Activated CD4-positive, CD25-positive, alpha-beta regulatory T cell treated with anti-CD3 and anti-CD28 coated beads, Interleukin-2, amount 50 U/mL, for 24 hours (primary cell): ENCODE measurements at places on chromosomes 11 and 22.
A peak's percentile ranks its signal among the peaks of the same experiment; 100 is the strongest.

- ATAC-seq: no peak
Observed at GRCh38 chr11:119828006-119828405, 99.0 kb upstream of the NECTIN1 start.

DNA sequence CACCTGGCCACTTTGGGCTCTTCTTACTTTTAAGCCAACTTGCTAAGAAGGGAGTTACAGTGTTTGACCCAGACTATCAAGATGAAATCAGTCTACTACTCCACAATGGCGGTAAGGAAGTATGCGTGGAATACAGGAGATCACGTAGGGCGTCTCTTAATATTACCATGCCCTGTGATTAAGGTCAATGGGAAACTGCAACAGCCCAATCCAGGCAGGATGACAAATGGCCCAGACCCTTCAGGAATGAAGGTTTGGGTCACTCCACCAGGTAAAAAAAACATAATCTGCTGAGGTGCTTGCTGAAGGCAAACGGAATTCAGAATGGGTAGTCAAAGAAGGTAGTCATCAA lies 1.0 kb upstream of the YPEL4 start:
- no peak for ATAC-seq

- peak; percentile 42 for ATAC-seq
Observed at GRCh38 chr22:39446239-39446721, 10.5 kb upstream of the MGAT3 start.

GRCh38 chr22:36017651-36018091 lies 11.0 kb downstream of the RBFOX2 start:
- ATAC-seq: no peak

GRCh38 chr11:131609337-131609736 lies 238.9 kb downstream of the NTM start:
- ATAC-seq: no peak

GRCh38 chr11:102421261-102421660 lies 31.3 kb downstream of the TMEM123 start:
- peak; percentile 23 for ATAC-seq

DNA sequence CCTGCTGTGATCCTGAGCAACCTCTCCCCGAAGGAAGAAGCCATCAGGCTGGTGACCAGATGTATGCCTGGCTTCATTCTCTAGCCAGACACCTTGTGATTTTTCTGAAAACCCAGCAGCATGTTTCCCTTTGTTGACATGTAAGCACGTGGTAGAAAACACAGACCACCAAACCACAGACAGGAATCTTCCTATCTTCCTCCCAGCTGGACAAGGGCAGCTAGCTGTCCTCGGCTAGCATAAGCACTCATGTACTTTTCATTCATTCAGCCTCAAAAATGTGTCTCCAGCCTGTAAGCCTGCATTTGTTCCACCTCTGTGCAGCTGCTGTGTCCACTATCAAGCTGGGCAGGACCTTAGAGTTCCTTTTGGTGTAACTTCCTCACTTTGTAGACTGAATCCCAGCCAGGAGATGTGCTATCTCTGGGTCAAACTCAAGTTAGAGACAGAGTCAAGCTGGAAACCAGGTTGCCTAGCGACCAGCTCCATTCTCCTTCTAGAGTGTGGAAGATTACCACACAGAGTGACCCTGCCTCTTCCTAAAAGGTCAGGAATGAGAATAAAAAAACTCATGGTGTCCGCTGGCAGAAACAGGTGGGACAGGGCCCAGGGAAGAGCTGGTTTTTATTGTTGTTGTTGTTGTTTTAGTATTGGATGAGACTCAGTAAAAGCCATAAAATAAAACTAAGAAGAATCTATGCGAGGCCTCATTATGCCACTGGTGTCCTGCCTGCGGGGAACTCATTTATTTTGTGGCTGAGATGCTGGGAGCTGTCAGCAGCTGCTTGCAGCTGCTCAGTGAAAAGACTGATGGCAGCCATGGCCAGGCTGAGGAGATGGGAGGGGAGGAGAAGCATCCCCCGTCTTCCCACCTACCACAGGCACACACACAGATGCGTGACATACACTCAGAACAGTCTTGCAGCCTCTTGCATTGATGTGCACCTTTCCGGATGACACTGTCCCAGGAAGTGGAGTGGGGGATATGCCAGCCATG lies 7.4 kb upstream of the CLMP start:
- ATAC-seq: no peak

GRCh38 chr11:75568616-75569219 lies 6.7 kb downstream of the SERPINH1 start:
- ATAC-seq: no peak

- no peak for ATAC-seq
Observed at GRCh38 chr11:73401217-73401923, 25.2 kb downstream of the RELT start.

DNA sequence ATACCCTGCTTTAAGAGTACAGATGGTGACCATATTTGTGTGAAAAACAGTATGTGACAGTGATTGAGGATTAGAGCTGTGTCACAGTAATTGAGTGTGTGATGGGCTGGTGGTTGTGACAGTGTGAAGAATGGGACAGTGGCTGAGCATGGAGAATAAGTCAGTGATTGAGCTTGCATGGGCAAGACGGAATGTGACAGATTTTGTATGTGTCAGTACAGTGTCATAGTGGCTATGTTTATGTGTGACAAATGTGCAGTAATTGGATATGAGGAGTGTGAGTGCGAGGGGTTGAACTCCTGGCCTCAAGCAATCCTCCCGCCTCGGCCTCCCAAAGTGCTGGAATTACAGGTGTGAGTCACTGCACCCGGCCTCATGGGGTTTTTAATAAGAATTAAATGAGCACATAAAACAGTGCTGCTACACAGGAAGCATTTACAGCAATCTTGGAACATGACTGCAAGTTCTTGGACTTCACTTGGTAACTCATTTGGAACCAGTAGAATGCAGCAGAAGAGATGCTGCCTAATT lies 583 bp upstream of the RRAS2 start:
- ATAC-seq: no peak
